CD4-positive, alpha-beta T cell treated with Interleukin-17A for 4 hours (primary cell): ENCODE measurements at places on chromosomes 3 and 15.

DNA sequence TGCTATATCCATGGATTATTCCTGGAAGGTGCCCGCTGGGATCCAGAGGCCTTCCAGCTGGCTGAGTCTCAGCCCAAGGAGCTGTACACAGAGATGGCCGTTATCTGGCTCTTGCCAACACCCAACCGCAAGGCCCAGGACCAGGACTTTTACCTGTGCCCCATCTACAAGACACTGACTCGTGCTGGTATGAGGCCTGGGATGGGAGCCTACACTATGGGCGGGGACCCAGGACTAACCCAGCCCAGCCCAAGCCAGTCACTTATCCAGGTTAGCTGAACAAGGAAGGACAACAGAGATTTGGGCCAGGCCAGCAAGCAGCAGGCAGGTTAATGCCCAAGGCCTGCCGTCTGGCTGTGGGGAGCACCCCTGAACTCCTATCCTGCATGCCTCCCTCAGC, 45.3 kb downstream of the SEMA3G start:
- no peak for DNase-seq

DNA sequence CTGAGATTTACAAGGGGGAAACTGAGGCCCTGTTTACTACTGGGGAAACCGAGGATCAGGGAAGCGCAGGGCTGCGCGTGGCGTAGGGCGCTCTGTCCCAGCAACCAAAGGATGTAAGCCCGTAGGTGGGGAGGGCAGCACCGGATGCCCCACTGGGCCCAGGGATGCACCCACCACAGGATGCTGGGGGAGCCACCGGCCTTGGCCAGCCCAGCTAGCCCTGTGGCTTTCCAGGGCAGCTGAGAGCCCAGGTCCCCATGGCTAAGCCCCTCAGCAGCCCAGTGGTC, 33.4 kb downstream of the RPN1 start:
- no peak for DNase-seq

- DNase-seq, result no peak
Measured at GRCh38 chr3:136249091-136249490, 1.0 kb upstream of the PCCB start.

DNA sequence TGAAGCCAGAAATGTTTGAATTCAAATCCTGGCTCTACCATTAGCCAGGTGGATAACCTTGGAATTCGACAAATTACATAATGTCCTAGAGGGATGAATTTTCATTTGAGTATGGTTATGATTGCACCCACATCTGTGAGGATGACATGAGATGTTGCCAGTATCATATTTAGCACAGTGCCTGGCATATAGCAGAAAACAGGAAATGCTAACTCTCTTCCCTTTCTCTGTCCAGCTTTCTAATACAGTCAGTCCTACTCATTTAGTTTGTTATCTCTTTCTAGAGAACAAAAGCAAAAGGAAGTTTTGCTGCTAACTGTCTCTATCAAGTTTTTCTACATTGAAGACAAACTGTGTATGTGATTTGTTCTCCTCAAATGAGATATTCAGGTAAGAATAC, 231.7 kb downstream of the CPNE4 start:
- no peak for DNase-seq

- no peak for DNase-seq
Measured at GRCh38 chr3:190562866-190563510, 49.1 kb downstream of the IL1RAP start.

DNA sequence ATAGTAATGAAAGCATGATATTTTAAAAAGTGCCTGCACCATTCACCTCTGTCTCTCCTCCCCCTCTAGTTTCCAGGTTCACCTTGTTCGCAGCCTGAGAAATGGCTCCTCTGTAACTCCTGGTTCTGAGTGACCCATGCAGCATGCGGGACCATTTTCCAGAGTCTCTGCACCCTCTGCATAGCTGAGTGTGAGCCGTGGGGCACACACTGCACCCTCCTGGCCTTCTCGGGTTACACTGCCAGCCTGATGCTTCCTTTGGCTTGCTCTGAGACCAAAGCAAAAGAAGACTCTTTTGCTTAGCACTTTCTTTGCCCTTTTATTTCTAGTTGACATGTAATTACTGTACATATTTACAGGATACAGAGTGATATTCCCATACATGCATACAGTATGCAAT, 287.3 kb downstream of the GABRG3 start:
- DNase-seq, result no peak

GRCh38 chr3:162295323-162295983, 798.8 kb downstream of the OTOL1 start:
- no peak for DNase-seq

DNA sequence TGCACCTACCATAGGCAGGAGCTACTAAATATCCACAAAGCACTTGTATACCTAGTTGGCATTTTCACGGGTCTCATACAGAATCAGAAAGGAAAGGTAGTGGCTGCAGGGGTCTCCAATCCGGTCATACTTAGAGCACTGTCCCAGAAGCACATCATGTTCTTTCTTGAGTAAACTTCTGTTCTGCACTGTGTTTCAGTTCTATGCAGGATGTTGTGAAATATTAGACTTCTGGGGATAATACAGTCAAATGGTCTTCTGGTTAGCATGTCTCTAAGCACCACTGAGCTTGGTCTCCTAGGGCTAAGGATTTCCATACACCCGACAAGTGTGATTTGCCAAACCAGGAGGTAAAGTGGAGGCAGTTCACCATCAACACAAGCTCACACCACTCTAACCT, 27.9 kb downstream of the MINDY4B start:
- DNase-seq, result no peak

- DNase-seq, result no peak
Measured at GRCh38 chr3:85535517-85535916, 576.7 kb downstream of the CADM2 start.

GRCh38 chr15:81050805-81051204, 50.1 kb downstream of the TLNRD1 start:
- DNase-seq, result no peak

- DNase-seq, result no peak
Measured at GRCh38 chr15:101672298-101672697, 20.1 kb upstream of the TM2D3 start.

DNA sequence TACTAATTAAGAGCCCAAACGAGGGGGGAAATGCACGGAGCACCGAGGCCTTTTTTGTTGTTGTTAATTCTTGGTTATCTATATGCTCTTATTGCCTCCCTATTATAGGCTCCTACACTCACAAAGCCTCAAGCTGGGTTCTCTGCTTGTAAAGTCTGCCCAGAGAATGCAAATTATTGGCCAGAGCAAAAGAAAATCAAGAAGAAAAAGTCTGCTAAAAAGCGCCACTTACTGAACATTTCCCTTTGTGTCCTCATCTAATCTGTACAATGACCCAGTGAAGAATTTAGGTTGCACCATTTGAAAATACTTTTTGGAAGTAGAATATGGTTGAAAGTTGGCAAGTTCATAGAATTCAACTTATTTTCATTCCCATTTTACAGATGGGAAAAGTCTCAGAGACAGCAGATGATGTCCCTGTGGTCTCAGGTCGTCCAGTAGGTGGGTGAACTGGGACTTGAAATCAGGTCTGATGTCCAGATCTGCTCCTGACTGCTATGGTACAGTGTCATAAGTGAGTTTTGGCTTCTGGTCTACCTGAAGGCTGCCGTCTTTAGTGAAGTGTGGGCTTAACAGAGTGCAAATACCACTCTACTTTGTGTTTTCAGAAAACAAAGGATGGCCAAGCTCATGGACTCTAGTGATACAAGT, 1.1 kb upstream of the TNFAIP8L3 start:
- no peak for DNase-seq

- no peak for DNase-seq
Measured at GRCh38 chr3:139944256-139944910, 9.4 kb downstream of the CLSTN2 start.

DNA sequence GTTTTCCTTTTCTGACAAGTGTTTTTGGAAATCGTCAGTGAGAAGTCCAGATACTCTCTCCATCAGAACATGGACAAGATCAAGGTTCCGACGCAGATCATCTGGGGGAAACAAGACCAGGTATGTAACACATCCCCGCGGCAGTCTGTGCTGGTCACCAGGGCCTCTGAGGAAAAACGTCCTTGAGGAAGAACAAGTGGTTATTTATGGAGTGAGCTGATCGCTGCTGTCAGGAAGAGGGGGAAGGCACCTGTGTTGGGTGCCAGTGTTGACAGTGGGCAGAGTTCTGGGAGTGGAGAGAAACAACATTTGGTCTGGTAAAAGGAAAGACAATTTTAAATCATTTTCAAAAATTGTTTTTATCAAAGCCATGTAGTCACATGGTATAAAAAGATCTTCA, 20.7 kb upstream of the RPP14 start:
- no peak for DNase-seq

GRCh38 chr3:149460117-149460516, 14.4 kb upstream of the TM4SF4 start:
- DNase-seq, result no peak

DNA sequence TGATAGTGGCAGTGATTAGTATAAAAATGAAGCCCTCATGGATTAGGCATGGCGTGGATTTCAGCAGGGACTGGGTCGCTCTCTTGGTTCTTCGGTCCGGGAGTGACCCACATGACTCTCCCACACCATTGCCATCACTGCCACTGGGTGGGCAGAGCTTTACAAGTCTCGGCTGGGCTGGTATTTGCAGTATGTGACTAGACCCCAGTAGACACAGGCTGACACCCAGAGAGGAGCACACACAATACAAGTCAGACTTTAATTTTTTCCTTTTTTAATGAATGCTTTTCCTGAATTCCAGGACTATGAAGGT, 1.5 kb downstream of the SV2B start:
- no peak for DNase-seq

- DNase-seq, result no peak
Measured at GRCh38 chr15:100806157-100806556, 73.5 kb upstream of the ALDH1A3 start.

DNA sequence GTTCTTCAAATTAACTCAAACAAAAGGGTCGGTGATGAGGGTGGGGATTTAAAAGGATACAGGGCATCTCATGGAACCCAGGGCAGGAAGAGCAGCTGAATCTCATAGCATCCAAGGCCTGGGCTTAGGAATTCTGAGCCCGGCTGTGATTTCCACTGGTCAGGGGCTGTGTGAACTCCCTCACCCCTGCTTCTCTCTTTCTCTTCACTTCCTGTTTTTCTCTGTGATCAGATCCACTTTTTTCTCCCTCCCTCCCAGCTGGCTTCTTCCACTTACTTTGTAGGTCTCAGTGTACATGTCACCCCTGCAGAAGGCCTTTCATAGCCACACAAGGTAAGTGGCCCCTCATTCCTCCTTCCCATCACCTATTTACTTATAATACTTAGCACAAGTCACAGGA, 68.2 kb upstream of the CORO2B start:
- DNase-seq, result no peak

DNA sequence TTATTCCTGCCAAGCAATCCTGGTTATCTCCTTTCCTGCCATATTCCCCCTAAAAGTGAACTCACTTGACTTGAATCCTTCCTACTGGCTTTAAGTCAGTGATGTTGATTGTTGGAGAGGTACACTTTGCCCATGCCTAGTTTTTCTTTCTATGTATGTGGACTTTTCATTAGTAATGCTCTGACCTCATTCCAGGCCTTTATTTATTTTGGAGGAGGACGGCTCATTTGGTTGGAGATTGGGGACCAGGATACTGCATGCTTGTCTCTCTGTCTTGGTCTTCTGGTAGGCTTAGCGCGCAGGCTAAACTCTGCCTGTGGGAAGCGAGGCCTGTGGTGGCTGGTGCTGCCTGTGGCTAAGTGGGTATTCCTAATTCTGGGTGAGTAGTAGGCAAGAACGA, 29.1 kb upstream of the MTMR10 start:
- no peak for DNase-seq

GRCh38 chr3:195870442-195870841, 37.9 kb downstream of the TNK2 start:
- DNase-seq, result no peak

GRCh38 chr3:177812492-177812891, 615.2 kb upstream of the TBL1XR1 start:
- DNase-seq, result no peak
